Epithelial cell of esophagus (primary cell): ENCODE measurements at places on chromosomes 4 and X.

DNA sequence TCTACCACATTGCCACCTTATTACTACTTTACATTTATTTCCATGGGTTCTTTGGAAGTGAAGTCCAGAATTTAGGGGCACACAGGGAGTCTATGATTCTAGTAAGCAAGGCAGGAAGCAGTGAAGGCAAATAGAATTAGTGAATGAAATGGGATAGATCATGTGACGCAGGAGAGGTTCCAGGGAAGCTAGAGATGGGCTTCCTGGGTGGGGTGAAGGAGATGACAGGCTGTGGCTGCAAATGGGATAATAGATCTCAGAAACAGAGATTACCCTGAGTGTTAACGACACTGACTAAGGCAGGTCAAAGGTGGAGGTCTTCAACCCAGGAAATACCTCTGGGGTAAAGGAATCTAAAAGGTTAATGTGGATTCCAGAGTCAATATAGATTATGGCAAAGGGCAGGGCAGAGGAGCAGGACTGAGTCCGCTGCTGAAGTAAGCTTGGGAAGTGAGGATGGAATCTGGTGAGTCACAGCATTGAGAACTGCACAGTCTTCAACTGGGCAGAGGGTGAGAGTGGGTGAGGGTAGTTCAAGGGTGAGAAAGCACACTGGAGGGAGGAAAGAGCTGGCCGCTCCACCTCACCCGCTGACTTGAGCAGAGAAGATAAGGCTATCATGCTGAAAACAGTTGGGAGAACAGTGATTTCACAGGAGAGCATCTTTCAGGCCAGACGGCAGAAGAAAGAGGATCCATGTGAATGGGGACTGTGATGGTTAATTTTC lies 70.8 kb downstream of the ANXA3 start:
- peak; percentile 43 for DNase-seq

- no peak for DNase-seq
Observed at GRCh38 chr4:161663844-161664243, 500.0 kb downstream of the FSTL5 start.

DNA sequence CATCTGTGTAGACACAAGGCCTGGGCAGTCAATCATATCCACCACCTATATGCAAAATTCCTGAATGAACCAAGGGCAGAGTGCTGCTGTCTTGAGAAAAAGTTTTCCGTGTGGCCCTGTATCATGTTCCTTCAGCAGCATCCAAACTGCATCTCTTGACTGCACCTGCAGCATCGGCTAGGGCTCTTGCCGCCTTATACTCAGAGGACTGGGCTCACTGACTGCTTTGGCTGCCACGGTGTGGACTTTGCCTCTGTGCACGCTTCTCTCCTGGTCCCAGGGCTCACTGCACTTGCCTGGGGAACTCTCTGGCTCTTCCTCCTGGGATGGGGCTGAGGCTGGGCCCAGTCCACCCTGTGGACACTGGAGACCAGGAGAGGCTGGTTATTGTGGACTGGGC lies 39.5 kb upstream of the STS start:
- DNase-seq = no peak

DNA sequence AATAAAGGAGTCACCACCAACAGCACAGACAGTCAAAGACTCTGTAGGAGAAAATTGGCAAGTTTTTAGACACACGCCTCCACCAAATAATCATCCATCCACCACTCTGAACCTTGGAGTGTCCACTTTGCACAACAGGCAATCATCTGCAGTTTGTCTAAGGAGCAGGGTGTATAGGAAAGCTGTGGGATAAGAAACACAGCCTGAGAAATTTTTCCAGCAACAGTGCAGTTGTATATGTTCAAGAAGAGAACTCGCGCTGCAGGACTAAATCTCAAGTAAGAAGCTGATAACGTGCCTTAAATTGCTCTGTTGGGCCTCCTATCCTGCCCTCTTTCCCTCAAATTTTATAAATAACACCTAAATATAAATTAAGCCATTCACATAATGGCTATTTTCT lies 136.7 kb upstream of the PPARGC1A start:
- no peak for DNase-seq

- DNase-seq = no peak
Observed at GRCh38 chr4:38422850-38423249, 241.1 kb upstream of the KLF3 start.

- DNase-seq = peak; percentile 88
Observed at GRCh38 chr4:88017516-88018297, 10.3 kb downstream of the PKD2 start.

DNA sequence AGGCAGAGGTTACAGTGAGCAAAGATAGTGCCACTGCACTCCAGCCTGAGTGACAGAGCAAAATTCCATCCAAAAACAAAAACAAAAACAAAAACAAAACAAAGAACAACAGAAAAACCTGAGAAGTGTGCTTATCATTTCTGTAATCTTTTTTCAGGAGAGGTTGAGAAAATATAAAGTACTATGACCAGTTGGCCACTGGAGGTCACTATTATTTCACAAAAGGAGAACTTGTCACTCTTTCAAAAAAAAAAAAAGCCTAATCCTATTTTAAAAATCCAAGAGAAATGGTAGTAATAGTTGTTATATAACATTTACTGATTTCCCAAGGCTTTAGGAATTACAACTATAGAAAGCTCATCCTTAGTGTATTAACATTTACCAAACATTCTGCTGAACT lies 24.9 kb upstream of the RNF150 start:
- peak; percentile 36 for DNase-seq

- no peak for DNase-seq
Observed at GRCh38 chrX:40064055-40064597, 33.6 kb downstream of the BCOR start.

GRCh38 chr4:15042529-15043167 lies 40.4 kb downstream of the CPEB2 start:
- peak; percentile 32 for DNase-seq

DNA sequence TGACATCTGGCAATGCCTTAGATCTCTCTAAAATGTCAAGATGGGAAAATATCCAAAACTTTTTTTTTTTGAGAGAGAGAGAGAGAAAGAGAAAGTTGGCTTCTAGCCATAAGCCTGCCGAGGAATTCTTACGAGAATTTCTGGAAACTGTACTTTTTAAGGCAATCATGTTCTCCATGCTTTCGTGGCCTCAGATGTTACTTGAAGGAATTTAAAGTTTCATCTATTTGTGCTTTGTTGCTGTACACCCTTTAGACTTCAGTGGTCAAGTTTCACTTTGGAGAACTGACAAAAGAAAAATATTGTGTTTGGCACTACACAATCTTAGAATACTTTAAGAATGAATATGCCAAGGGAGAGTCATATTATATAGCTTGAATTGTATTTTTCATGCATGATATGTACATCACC lies 53.9 kb downstream of the FAT4 start:
- DNase-seq = peak; percentile 18

GRCh38 chr4:6660430-6660829 lies 19.9 kb downstream of the MRFAP1 start:
- DNase-seq = no peak

DNA sequence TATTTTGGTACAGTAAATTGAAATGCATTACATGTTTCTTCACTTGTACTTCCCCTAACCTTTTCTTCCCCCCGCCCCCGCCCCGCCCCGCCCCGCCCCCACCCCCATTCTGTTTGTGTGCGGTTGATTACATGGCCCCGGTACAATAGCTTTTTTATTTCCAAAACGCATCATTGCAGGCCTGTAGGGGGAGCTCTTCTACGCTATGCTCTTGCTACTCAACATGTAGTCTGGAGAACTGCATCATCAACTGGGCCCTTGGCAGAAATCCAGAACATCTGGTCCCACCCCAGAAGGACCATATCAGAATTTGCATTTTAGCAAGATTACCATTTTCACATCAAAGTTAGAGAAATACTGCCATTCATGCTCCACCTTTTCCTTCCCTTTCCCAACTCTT lies 333.3 kb upstream of the DDX53 start:
- peak; percentile 27 for DNase-seq

DNA sequence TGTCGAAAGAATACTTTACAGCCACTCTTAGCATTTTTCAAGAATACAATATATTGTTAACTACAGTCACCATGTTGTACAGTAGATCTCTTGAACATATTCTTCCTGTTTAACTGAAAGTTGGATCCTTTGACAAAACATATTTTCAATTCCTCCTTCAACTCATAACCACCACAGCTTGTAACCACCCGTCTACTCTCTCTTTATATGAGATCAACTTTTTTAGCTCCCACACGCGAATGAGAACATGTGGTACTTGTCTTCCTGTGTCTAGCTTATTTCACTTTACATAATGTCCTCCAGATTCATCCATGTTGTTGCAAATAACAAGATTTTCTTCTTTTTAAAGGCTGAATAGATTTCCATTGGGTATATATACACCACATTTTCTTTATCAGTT lies 338.3 kb upstream of the IGFBP7 start:
- no peak for DNase-seq

DNA sequence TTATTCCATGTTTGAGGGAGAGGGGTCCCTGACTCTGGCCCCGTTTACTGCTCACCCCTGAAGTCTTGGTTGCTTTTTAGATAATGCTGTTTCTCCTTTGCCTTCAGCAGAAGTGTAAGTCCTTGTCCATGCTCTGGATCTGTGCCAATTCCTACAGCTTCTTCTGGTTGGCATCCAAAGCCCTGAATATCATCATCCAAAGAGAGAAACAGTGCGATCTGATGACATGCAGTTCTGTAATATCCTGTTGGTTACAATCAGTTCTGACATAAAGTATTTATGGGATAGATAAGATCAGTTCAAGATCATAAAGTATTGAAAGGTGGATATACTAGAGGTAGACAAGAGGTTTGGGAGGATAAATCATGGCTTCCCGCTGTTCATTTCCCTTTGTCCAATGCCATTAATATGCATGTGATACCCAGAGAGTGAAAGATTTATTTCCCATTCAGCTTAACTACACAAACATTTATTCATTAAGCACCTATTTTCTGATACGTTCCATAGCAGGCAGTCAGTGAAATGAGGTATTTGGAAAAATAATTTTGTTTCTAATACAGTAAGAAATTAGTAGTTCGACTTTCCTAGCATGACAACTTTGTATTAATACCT lies 53.2 kb upstream of the TMEM150C start:
- no peak for DNase-seq

GRCh38 chrX:13955975-13956374 lies 73.7 kb downstream of the GEMIN8 start:
- no peak for DNase-seq

GRCh38 chr4:688854-689681 lies at the start of gene SLC49A3:
TSS of gene SLC49A3 (minus strand) at chr4:689151. CDS start at chr4:689127, 24 bp downstream.
- no peak for DNase-seq

- DNase-seq = no peak
Observed at GRCh38 chr4:109645874-109646710, 57.2 kb downstream of the CASP6 start.

- DNase-seq = peak; percentile 29
Observed at GRCh38 chr4:105843941-105844340, 51.3 kb upstream of the NPNT start.

- DNase-seq = peak; percentile 54
Observed at GRCh38 chr4:55396308-55397125, 760 bp downstream of the TMEM165 start.

DNA sequence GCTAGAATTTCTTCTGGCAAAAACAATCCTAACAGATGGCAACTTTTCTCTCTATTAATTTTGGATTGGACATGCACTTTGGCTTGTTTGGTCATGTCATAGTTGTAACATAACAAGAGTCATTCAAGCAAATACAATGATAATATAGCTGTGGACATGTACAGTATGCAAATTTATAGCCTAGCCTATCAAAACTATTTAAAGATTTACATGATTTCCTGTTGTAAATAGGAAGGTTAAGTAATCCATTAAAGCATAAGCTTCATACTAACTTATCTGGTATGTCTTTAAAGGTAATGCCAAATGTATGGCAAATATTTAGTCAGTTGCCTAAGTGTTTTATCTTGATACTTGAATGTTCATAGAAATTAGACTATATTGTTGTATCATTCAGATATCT lies 45.3 kb downstream of the RPA4 start:
- DNase-seq = peak; percentile 64

- DNase-seq = no peak
Observed at GRCh38 chr4:7780751-7781348, 158.8 kb downstream of the AFAP1 start.

DNA sequence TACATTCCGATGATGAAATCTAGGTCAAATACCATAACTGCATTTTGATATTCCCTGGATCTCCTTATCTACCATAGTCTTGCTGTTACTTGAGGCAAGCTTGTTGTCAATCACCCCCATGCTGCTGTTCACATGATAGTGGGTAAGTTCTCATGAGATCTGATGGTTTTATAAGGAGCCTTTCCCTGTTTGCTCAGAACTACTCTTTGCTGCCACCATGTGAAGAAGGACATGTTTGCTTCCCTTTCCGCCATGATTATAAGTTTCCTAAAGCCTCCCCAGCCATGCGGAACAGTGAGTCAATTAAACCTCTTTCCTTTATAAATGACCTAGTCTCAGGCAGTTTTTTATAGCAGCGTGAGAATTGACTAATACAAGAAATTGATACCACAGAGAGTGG lies 432.0 kb downstream of the GLUD2 start:
- DNase-seq = peak; percentile 3

DNA sequence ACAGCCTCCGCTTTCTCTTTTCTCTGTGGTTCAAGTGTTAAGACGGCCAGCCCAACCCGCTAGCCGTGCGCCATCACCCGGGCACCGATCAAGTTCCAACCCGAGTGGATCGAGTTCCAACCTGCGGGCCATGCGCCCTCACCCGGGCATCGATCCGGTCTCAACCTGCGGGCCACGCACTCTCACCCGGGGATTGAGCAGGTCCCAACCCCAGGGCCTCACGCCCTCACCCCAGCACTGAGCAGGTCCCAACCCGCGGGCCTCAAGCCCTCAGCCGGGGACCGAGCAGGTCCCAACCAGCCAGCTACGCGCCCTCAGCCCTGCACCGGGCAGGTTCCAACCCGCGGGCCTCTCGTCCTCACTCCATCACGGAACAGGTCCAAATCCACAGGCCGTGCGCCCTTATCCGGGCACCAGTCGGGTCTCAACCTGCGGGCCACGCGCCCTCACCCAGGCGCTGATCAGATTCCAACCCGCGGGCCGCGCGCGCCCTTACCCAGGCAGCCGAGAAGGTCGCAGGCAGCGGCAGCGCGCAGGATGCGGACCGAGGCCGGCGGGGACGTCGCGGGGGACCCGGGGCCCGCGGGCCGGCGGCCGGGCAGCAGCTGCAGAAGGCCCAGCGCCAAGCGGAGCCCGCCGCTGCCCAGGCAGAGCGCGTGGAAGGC lies 443 bp downstream of the GPR143 start:
- peak; percentile 31 for DNase-seq

DNA sequence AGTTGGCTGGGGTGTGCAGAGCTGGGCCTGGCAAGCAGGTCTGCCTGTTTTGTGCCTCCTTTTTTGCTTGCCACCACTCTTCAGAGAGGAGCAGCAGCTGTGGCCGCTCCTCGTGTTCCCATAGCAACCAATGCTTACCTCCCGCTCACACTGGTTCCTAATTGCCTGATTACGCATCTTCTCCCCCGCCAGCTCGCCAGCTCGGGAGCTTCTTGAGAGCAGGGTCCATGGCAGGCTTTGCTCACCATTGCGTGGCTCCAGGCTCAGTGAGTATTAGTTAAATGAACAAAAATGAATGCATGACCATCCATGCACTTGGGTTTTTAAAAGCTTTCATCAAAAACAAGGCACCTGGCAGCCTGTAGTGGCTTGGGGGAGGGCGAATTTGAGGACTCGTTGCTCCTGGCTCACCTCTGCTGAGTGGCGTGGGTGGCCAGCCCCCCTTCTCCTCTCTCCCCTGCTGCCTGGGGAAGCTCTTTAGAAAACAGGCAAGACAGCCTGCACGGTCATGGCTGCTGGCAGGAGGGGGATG lies 14.2 kb upstream of the PJA1 start:
- no peak for DNase-seq
